ENCODE measurements at places on chromosomes 12 and 14.

DNA sequence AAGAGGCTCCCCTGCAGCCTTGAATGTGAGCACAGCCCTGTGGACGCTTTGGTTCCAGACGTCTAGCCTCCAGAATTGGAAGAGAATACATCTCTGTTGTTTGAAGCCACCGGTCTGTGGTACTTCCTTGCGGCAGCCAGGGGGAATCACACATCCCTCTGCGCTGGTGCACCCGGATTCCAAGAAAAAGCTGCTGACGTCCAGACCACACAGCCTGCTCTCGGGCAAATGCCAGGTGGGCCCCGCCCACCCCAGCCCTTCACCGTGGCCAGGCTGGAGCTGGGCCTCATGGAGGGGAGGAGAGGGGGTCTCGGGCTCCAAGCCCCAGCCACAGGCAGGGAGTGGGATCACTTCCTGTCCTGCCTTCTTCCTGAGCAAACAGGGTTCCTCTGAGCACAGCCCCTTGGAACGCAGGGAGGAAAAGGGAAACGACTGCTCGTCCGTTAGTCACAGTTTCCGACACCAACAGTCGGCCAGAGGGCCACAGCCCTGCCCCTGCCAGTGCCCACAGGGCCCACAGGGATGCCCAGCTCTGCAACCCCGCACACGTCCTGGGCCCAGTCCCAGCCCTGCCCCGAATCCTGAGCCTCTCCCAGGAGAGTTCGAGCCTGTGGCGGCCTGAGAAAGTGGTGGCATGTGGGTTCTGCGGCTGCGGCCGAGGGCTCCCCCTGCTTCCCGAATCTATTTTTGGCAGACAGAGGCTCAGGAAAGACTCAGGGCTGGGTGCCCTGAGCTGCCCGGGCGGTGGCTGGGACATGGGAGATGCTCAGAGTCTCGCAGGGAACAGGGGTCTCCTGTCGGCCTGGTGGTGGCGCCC, 85.3 kb downstream of the RFLNA start:
- DNase-seq = no peak

- DNase-seq = no peak
Observed at GRCh38 chr12:9809866-9810265, 17.4 kb upstream of the KLRF1 start.

- no peak for DNase-seq
Observed at GRCh38 chr12:65122703-65123102, 1.6 kb upstream of the WIF1 start.

- DNase-seq = no peak
Observed at GRCh38 chr14:98114122-98114895, 1157.7 kb downstream of the BCL11B start.

- peak; percentile 72 for DNase-seq
Observed at GRCh38 chr14:102314242-102315011, 5.1 kb upstream of the ZNF839 start.

- DNase-seq = no peak
Observed at GRCh38 chr12:84912198-84913128, at the start of gene SLC6A15. Gene SLC6A15, minus strand, starts transcription at chr12:84912799. Its CDS starts 20,679 bp downstream, at chr12:84892120.

- DNase-seq = no peak
Observed at GRCh38 chr14:24274101-24274543, 2.7 kb upstream of the RABGGTA start.

DNA sequence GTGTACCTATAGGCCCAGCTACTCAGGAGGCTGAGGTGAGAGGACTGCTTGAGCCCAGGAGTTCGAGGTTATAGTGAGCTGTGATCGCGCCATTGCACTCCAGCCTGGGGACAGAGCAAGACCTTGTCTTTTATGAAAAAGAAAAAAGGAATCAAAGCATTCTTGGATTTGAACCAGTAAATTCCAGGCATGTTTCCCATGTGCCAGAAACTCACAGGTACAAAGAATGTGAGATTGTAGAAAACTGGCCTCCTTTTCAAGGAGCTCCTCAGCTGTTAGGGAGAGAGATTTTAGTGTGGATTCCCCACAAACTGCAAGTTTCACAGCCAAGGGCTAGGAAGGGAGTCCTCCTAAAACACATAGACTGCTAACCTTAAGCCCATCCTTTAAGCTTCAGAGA, 95.0 kb downstream of the FOXN4 start:
- DNase-seq = no peak

- DNase-seq = no peak
Observed at GRCh38 chr12:46133751-46134150, 135.1 kb downstream of the SLC38A1 start.

GRCh38 chr14:99465288-99465687, 15.4 kb downstream of the SETD3 start:
- DNase-seq = no peak

- DNase-seq = no peak
Observed at GRCh38 chr12:81617915-81618314, 141.2 kb downstream of the PPFIA2 start.

DNA sequence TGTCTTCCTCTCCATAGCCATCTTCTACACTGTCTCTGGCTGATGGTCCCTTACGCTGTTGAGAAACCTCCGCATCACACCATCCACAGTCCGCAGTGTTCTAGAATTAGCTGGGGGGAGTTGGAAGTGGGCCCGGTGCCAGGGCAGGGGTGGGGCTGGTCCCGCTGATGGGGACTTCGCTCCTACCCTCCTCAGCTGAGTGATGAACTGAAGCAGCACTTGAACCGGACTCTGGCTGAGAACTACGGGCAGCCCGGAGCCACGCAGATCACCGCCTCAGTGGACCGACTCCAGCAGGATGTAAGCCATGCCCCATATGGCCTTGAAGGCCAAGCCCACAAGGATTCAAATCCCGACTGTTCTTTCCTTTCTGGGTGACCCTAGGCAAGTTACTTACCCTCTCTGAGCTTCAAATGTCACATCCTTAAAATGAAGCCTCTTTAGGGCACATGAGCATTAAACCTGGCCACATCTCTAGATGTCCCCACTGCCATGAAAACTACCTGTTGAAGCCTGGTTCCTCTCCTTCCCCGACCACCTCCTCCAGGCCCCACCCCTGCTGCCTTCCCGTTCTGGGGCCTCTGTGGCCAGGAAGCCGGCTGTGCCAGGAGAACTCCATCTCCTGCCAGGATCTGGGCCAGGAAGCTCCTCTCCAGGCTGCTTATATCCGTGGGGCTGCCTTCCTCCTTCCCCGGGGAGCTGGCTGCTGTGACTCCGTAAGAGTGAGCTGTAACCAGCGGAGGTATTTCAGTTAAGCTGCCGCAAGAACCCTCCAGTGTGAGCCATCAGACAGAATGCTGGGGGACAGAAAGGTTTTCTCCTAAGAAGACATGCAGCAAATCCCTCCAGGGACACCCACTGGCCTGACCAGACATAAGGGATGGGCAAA, 53.1 kb downstream of the TSPAN11 start:
- no peak for DNase-seq

Measured in activated CD8-positive, alpha-beta memory T cell treated with anti-CD3 and anti-CD28 coated beads for 1 hour (primary cell).